ENCODE measurements at places on chromosomes 4 and X.

DNA sequence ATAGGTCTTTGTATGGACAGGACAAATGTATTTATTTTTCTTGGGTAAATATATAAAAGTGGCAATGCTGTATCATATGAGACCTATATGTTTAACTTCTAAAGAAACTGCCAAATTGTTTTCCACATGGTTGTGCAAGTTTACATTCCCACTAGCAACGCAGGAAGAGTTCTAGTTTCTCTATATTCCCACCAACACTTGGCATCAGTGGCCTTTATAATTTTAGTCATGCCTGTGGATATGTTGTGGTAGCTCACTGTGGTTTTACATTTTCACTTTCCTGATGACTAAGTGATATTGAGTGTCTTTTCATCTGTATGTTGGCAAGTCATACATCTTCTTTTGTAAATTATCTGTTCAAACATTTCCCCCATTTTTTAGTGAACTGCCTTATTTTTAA lies 126.0 kb downstream of the EMCN start:
- DNase-seq = peak; percentile 35

DNA sequence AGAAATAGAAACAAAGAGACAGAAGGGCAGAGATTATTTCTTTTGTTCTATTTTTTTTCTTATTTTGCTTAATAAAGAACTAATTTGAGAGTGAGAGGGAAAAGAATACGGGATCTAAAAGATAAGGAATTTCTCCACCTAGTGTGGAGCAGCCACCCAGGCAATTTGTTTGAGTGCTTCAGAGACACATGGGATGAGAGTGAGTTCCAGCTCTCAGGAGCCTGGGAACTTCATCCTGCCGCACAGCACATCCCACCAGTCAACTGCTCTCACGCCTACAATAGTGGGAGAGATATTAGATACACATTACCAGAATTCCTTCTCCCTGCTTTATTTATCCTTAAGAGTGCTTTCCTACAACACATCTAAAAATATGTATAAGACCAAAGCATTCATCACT lies 946.4 kb downstream of the PDHA2 start:
- no peak for DNase-seq

DNA sequence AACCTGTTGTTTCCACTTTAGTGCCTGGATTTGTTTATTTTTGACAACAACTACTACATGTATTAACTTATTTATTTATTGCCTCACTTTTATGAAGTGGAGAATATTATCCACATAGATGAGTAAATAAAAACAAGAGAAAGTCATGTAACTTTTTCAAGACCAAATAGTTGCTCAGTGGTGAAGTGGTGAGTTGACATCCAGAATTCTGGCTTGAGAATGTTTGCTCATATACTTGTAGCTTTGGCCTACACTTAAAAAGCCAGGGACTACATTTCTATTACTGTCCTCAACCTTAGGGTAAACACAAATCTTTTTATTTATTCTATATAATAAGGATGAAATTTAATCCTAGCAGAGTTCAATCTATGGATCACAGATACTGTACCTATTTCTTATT lies 47.7 kb upstream of the GALNTL6 start:
- no peak for DNase-seq

DNA sequence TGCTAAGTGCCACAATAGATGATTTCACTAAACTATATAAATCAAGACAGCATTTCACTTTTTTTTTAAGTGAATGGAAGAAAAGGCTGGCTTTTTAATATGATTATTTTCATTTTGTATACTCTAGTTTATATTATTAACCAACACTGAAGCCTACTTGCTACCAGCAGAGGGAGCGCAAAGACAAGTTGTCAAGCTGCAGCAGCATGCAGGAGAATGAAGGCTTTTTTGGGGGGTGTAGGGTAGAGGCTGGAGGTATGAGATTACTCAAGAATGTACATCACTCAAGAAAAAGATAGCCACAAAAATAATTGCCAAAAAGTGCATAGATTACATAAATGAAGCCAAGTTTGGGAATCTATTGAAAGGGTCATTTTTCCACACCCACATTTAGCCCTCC lies 519.5 kb downstream of the FGF13 start:
- DNase-seq = peak; percentile 18

DNA sequence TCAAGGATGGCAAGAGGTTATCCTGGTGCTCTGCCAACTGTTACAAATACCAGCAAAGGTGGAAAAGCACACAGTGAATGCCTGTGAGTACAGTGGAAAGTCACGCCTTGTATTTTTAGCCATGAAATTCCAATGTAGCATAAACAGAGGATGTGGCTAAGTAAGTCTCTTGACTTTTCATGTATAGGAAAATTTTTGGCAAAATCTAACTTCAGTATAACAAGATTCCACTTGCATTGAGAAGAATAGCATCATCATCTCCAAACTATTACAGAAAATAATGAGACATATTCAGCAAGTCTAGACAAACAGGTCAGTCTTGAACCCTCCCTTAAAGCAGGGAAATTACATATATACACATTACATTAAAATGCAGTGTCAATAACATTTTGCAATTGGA lies 7.9 kb downstream of the SLC10A6 start:
- no peak for DNase-seq

- DNase-seq = peak; percentile 90
Observed at GRCh38 chr4:83212041-83212851, 72.4 kb downstream of the COQ2 start.

GRCh38 chrX:17737986-17738713 lies 857 bp downstream of the SCML1 start:
- peak; percentile 1 for DNase-seq

- DNase-seq = no peak
Observed at GRCh38 chr4:34412233-34412632, 1832.1 kb downstream of the ARAP2 start.

DNA sequence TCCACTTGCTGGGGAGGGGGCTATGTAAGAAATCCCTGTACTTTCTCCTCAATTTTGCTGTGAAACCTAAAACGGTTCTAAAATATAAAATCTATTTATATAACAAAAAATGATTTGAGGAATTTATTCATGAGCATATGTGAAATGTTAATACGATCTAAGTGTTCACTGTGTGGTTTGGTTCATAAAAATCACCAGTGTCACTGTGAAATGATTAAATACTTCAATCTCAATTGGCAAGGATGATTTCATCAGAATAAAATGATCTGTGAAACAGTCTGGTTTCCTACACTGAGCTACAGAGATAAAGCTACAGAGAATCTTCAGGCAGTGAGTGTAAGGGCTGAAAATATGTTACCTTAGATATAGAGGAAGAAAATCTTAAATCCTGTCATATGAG lies 153.4 kb downstream of the GPM6A start:
- no peak for DNase-seq

GRCh38 chr4:155745984-155746383 lies 12.8 kb upstream of the GUCY1B1 start:
- DNase-seq = no peak

DNA sequence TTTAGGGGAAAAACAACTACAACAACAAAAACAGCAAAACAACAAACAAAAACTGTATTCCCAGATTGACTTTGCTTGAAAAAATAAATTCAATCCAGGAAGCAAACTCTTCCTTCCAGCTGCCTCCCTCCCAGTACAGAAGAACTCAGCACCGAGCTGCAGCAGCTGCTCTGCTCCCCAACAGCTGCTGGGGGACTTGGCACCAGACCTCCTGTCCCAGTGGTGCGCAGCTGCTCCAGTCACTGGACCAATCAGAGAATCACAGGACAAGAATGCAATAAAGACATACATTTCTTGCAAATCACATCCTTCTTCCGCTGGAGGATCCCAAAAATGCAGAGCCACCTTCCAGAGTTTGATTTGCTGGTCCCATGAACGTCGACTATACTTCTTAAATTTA lies 11.8 kb upstream of the FAM53A start:
- DNase-seq = no peak

- no peak for DNase-seq
Observed at GRCh38 chr4:89439533-89439932, 131.9 kb upstream of the GPRIN3 start.

GRCh38 chr4:6694177-6694901 lies 661 bp downstream of the S100P start:
- DNase-seq = no peak

GRCh38 chrX:153226344-153227185 lies 47.5 kb downstream of the MAGEA1 start:
- no peak for DNase-seq

DNA sequence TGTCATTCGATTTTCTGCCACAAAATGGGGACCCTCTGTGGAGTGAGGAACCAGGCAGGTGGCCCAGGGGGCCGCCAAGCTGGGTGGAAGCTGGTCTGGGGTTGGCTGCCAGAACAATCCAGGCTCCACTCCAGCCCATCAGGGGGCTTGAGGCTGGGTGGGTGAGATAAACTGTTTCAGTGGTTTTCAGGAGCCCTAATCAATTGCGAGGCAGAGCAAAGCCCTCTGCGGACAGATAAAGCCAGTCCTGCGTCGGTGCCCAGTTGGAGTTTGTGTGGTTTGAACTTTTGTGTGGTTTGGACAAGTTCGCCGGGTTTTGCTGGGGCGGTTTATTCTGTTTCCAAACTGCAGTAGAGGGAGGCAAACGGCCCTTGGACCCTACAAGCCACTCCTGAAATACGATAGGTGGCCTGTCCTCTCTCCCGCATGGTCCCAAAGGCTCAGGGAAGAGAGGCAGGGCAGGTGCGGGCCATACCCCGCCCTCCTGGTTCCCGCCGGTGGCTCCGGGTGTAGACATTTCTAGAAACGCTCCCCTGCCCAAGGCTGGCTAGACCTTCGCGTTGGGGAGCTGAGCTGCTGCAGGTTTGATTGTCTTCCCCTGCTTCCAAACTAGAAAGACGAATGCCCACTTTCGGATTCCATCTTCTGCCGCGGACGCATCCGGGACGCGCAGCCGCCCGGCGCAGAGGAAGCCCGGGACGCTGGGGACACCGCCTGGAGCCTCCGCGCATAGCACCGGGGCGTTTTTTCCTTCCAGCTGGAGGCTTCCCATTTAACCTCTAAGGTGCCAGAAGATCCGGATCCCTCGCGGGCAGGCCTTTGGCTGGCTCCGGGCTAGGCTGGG lies 169.0 kb upstream of the BCOR start:
- DNase-seq = no peak

GRCh38 chrX:3527811-3528210 lies 181.4 kb upstream of the MXRA5 start:
- DNase-seq = no peak

DNA sequence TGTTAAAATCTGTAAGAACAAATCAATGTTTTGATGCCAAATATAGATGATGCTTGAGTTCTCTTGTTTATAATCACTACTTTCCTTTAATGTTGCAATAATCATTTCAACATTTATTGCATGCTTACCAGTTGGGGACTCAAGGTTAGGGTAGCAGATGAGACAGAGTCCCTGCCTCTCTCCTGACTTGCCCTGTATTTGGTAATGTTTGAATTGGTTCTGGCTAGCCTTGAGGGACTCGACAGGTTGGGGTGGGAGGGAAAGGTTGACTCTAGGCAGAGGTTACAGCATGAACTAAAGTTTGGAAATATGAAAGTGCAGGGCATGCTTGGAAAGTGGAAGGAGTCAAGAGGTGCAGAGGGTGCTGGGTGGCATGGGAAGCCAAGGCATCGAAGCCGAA lies 2.0 kb downstream of the SEC24B start:
- no peak for DNase-seq

DNA sequence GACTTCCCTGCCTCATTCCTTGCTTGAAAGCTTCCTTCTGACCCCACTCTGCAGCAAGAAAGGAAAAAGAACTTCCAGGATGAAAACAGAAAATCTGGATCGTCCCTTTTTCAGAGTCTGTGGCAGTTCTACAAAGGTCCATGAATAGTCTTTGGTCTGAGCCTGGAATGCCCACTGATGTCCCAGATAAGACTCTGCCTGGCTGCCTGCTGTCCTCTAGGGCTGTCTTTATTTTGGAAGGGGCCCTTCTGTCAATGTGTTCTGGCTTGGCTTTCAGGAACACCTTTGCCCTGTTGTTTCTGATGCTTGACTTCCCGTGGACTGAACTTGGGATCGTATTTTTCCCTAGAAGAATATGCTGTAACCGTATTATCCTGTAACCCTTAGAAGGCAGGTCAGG lies 114.7 kb upstream of the LNX1 start:
- no peak for DNase-seq

DNA sequence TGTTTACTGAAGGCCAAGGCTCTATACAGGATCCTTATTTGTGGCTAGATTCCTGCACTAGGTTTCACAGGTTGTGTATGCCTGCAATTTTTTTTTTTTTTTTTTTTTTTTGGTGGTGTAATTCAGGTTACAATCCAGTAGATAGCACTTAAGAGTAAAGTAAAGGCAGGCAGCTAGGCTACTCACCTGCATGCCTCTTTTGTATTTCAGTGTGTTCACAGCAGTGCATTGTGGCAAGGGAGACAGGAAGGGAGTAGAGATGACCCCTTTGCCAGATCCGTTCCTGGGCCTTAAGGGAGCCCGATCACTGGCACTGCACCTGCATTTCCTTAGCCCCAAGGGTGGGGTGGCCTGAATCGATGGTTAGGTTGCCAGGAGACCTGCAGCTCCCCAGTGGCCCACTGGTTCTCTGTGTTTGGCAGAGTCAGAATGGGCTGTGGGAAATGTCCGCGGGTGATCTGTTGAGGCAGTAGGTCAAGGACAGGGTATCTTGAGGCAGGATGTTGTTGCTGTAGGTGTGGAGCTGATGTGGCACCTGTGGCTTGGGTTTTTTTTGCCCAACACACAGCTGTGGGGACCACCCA lies 374.9 kb upstream of the AADAT start:
- no peak for DNase-seq

- peak; percentile 86 for DNase-seq
Observed at GRCh38 chr4:147786031-147786430, 54.1 kb downstream of the ARHGAP10 start.

DNA sequence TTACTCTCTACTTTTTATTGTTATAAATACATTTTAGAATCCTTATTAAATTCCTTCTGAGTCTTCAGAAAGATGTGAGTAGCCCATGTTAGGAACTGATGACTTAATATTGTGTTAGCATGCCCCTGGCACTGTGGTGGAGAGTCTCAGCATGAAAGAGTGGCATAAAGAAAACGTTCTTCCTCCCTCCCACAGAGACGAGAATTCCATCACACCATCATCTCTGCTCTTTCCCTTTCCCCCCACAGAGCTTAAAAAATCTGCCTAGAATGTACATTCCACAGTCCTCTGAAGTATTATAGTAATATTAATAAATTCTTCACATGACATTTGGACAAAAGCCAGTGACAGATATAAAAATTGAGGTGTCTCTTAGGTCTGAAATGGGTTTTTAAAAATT lies 117.8 kb upstream of the DKK2 start:
- no peak for DNase-seq

GRCh38 chr4:139767168-139767567 lies 101.5 kb downstream of the MGST2 start:
- no peak for DNase-seq

- peak; percentile 28 for DNase-seq
Observed at GRCh38 chr4:6225469-6225868, 25.1 kb upstream of the JAKMIP1 start.

GRCh38 chrX:153685156-153685536 lies 2.6 kb upstream of the SLC6A8 start:
- no peak for DNase-seq

- peak; percentile 62 for DNase-seq
Observed at GRCh38 chrX:129771266-129771995, 8.3 kb upstream of the SASH3 start.

GRCh38 chr4:135123632-135124031 lies 922.0 kb upstream of the PABPC4L start:
- DNase-seq = no peak

- no peak for DNase-seq
Observed at GRCh38 chr4:23423540-23423939, 466.3 kb downstream of the PPARGC1A start.

- peak; percentile 63 for DNase-seq
Observed at GRCh38 chr4:153528705-153529485, 62.7 kb downstream of the TMEM131L start.

- peak; percentile 70 for DNase-seq
Observed at GRCh38 chr4:8547108-8547911, 32.9 kb upstream of the GPR78 start.

GRCh38 chrX:126550816-126551215 lies 1.8 kb downstream of the DCAF12L1 start:
- DNase-seq = no peak

Data from GM12865 (cell line).